Putamen (tissue), 1 donor: ENCODE measurements at places on chromosomes 3 and 15.

- DNase-seq = peak; percentile 88
Observed at GRCh38 chr3:142273501-142273900, 48.1 kb upstream of the GK5 start.

- no peak for DNase-seq
Observed at GRCh38 chr15:101433396-101433795, 56.1 kb downstream of the PCSK6 start.

GRCh38 chr3:192645437-192645836, 81.9 kb downstream of the FGF12 start:
- no peak for DNase-seq

DNA sequence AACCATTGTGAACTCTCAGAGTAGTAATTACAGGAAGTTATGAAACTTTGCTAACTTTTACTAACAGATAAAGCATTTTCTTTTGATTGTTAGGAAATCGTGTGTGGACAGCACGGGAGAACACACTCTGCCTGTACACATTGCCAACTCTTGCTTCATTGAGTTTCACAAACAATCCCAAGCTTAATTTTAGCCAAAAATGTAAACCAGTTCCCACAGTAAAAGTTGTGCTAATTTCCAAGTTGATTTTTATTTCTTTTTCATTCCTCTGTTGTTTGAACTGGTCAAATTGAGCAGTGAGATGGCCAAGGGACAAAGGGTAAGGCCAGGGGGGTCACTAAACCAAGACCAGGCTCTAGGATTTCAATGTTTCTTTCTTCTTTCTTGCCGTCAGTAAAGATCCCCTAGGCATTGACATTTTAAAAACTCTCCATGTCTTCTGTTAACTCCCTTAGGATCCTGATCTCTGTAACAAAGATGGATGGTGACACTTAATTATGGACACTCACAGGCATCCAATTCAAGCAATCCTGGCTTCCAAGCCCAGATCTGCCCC, 414.9 kb downstream of the RBMS3 start:
- no peak for DNase-seq

GRCh38 chr3:148879256-148879655, 14.2 kb downstream of the CPA3 start:
- DNase-seq = no peak

DNA sequence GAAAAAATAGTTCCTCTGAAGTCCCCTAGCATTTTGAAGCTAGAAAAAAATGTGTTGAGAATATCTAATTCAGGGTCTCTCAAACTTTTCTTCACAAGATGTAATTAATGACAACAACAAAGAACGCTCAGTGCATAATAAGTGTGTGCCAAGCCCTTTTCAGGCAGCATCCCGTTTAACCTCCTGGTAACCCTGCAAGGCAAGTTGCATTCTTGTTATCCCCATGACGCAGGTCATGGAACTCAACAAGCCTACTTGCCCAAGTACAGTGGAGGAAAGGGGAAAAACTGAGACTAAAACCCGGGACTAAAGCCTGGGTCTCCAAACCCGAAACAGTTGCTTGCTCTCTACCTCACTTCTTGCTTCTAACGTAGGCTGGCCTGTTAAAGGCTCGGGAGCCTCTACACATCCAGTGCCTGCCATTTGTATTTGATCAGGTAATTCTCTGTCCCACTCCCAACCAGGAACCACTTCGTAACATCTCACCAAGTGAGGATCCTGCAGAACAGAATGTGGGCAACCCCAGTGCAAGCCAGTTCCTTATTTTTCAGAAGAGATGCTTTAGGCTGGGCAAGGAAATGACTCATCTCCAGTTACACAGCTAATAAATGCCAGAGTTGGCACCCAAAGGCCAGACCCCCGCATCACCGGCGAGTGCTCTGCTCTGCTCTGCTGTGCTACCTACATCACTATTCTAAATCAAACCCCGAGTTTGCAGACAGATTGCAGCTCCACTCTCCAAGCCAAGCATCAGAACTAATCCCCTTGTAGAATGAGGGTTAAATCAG, 28.3 kb downstream of the LMCD1 start:
- DNase-seq = no peak

DNA sequence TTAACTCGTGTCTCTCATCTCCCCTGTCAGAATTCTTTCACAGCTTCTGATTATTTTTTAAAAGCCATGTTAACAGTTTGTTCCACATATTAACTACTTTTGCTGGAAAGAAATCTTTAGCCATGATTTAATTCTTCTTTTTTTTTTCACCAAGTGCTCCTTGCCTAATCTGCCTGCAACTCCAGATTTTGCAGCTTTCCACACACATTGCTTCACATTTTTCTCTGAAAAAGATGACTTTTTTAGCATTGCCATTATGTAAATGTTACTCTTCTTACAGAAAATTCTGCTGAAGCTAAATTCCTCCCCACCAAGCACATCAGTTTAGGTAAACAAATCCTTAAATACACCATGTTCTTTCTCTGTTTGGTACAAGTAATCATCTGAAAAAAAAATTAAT, 23.4 kb upstream of the PPARG start:
- no peak for DNase-seq

GRCh38 chr3:52401551-52401950, 43.4 kb downstream of the SEMA3G start:
- DNase-seq = no peak

DNA sequence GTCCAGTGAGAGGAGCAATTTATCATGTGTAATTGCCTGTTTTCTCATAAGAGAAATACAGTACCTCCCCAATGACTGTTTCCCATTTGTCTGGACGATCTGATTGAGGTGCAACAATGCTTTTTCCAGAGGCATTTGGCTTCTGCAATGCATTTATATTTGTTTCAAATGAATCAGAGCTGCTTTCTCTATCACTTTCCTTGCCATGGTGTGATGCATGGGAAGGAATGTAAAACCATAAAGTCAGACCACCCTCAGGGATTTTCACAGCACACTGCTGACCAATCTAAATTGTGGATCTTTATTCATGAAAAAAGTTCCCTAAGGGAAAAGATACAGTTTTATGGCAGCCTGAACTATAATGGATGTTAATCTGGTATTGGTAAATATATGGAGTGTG, 333.0 kb downstream of the ZNF385D start:
- no peak for DNase-seq

DNA sequence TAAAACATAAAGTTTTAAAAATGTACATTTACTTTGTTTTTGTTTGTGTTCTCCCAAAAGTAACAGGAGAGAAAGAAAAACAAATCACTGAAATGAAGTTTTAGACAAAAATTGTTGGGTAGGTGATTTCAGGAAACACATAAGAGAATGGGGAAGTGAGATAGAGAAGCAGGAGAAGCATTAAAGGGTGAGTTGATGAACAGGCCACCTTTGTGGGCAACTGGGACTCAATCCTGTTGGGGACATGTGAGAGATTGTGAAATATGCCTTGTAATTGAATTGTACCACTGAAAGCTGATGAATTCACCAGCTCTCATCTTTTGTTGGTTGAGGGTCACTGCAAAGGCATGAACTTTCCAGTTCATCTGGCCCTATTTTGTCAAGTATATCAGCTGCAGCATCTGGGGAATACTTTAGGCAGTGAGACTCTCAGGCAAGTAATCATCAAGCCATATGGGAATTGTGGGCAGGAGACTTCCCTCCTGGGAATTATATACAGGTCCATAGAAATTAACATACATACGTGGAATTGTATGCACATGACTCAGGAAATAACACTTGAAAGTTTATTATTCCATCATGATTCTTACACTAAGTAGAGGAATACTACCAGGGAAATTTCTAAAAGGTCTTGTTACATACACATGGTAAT, 181.0 kb downstream of the ZBBX start:
- DNase-seq = no peak

DNA sequence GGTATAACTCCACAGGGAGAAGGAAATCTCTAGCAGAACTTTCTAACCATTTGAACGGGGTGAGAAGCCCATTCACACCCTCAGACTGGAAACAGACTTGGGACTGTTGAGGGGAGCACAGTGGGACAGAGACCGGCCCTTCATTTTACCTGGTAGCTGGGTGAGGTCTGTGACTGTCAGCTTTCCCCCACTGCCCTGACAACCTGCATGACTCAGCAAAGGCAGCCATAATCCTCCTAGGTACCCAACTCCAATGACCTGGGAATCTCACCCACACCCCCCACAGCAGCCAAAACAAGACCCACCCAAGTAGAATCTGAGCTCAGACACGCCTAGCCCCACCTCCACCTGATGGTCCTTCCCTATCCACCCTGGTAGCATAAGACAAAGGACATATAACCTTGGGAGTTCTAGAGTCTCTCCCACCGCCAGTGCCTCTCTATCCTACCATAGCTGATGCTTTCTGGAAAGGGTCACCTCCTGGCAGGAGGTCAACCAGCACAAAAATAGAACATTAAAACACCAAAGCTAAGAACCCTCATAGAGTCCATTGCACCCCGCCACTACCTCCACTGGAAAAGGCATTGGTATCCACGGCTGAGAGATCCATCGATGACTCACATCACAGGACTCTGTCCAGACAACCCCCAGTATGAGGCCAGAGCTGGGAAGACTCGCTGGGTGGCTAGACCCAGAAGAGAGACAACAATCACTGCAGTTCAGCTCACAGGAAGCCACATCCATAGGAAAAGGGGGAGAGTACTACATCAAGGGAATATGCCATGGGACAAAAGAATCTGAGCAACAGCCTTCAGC, 28.0 kb downstream of the SENP7 start:
- no peak for DNase-seq

DNA sequence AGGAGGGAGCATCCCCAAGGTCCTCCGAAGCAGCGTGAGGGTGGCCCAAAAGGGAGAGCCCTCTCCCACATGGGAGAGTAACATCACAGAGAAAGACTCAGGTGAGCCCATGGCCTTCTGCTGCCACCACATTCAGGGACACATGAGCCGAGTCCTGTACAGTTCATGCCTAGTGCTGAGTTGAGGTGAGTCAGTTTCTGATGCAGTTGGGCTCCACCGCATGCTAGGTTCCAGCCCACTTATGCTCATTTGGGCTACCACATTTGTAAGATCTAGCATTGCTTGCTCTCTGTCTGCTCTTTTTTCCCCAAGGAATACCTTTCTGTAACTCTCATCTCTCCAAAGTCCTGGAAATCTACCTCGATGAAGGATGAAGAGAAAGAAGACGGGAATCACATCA, 77.1 kb downstream of the SETD5 start:
- no peak for DNase-seq

DNA sequence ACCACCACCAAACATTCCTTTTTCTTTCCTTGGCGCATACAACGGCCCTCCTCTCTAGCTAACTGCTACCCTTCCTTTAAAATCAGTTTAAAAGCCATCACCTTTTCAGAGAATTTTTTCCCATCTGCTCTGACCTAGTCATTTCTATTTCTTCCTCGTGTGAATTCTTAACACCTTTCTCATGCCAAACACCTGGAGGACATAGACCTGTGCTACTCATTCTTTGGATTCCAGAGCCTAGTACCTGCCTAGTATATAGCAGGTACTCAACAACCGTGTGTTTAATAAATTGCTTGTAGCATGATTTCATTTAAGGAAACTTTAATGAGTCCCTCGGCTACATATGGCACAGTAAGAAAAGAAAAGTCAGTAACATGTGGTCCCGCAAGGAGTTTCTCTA, 2.0 kb upstream of the TPM1 start:
- DNase-seq = no peak

DNA sequence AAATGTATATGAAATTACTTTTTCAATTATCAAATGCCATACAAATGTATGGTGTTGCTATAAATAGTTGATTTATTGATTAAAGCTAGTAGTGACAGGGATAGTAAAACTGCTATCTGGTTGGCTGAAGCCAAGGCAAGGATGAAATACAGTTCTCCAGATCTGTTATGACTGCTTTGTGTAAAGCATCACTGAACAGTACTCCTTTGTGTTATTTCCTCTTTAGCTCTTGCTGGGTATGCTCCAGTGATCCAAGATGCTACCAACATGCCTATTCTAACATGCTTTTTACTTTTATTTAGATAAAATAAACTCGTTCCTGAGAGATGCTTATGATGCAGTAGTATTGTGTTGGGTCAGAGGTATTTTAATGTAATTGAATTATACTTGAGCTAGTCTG, 12.4 kb upstream of the UBR1 start:
- no peak for DNase-seq

- peak; percentile 20 for DNase-seq
Observed at GRCh38 chr3:42053476-42053875, 37.7 kb upstream of the TRAK1 start.

DNA sequence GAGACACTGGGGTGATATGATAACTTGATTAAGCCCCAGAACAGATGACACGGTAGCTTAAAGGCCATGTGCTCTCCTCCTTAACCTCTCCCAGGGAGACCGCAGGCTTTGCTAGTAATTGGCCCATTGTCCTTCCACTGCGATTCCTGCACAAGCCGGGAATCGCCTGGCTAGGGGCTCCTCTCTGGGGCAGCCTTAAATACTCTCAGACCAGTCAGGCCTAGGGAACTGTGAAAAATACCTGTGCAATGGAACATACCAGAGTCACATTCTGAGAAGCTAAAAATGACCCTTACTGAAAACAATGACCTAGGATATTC, 56.3 kb downstream of the CPN2 start:
- no peak for DNase-seq

DNA sequence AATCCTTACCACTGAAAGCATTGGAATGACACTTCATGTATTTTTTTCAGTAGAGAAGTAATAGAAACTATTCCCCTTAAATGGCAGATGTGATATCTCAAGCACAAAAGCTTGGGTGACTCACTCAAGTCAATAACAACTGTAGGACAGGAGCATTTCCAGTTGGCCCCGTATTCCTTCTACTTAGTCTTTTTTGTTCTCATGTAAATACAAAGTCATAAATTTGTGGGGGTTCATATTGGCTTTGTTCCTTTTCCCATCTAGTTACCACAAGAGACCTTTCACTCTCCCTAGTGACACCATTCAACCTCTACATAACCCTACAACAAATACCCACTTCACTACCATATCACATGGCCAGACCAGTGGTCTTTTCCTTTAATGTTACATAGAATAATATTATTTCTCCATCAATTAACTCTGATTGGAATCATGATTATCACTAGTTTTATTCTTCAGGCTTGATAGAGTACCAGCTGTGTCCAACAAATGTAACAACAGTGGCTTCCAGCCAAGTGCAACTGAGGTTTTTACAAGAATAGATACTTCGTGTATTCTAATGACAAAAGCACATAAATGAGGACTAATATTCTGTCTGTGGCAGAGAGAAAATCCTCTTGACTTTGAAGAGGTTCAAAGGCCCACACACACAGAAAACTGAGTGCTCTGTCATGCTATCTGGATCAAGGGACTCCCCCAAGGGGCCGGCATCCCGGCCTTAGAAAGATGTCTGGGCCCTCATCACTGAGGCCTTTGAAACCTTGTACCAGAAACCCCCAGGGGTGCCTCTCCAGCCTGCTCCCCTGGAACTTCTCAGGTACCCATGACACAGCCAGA, 94.0 kb upstream of the THBS1 start:
- DNase-seq = no peak

DNA sequence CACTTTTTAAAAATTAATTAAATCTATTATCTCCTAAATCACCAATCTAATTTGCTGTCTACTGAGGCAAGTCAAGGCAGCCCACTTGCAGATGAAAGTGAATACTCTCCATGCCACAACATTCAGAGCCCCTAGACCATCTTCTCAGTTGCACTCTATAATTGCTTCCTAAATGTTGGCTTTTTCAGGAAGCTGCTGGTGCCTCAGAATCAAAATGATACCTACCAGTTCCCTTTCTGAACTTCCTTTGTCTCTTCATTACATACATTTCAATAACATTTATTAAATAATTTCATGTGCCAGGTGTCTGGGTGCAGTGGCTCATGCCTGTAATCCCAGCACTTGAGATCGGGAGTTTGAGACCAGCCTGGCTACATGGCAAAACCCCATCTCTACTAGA, 124.1 kb downstream of the SERPINI1 start:
- DNase-seq = no peak
